ENCODE measurements at places on chromosomes 3 and 15.
A peak's percentile ranks its signal among the peaks of the same experiment; 100 is the strongest.

GRCh38 chr15:33126559-33127290 lies 67.8 kb downstream of the FMN1 start:
- peak; percentile 46 for DNase-seq

GRCh38 chr15:91867581-91868026 lies 14.1 kb downstream of the SLCO3A1 start:
- DNase-seq = no peak

DNA sequence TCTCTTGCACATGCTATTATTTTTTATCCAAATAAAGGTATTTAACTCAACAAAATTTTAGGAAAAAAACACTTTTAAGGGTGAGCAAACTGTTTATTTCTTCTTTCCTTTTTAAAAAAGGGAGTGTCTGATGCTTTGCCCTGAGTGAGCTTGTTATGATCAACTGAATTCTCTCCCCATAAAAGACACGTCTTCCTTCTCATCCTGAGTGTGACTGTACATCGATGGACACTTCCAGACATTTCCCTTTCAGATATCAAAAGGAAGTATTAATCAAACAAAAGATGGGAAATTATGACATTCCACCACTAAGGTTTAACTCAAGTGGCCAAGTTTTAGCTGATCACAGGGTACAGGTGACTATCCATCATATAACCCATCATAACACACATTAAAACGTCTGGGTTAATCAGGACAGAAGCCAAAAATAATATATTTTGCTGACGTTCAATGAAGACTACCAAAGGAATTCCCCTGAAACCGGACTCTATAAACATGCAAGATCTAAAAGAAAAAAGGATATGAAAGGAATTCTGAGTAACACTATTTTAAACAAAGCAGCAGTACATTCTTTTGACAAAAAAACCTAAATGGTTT lies 354.8 kb downstream of the MECOM start:
- DNase-seq = no peak

- no peak for DNase-seq
Measured at GRCh38 chr15:87477026-87477425, 779.5 kb downstream of the NTRK3 start.

GRCh38 chr3:150480877-150481276 lies 65.4 kb downstream of the SERP1 start:
- no peak for DNase-seq

GRCh38 chr15:92637626-92638025 lies 17.9 kb downstream of the FAM174B start:
- no peak for DNase-seq

GRCh38 chr3:47399531-47400270 lies 18.9 kb downstream of the PTPN23 start:
- DNase-seq = no peak

DNA sequence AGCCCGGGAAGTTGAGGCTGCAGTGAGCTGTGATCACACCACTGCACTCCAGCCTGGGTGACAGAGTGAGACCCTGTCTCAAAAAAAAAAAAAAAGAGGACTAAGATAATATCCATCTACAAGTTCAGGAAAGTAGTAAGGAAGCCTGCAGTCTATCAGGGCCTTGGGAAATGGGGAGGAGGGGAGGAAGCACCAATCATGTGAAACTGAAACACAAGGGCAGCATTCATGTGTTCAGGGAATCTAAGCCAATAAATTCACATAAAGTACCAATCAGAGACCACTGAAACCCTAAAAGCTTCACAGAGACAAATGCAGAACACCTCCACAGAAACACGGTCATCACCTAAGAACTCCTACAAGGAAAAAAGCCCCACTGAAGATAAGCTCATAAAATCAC lies 22.9 kb upstream of the HHATL start:
- no peak for DNase-seq

- DNase-seq = no peak
Measured at GRCh38 chr15:83913034-83913632, 259.2 kb downstream of the ADAMTSL3 start.

GRCh38 chr15:59372352-59373211 lies at the start of gene MYO1E:
MYO1E (minus strand) TSS chr15:59372871; CDS start chr15:59372500, 371 bp downstream.
- DNase-seq = peak; percentile 2

DNA sequence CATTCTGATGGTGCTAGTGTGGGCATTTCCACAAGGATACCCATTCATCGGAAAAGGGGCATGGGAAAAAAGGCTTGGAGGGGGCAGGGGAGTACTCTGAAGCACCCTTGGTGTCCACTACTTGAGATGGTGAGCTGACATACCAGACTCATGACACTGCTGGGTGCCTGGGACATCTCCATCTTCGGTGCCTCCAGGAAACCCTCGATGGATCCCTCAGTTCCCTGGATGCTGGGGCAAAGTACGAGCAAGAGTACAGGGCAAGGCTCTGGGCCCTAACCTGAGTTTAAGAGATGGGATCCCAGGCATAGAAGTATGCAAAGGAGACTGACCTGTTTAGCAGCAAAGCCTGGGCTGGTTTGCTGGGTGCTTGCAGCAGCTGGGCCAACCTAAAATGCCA lies 5.2 kb upstream of the IP6K1 start:
- no peak for DNase-seq

GRCh38 chr3:53921296-53921695 lies 29.6 kb upstream of the SELENOK start:
- DNase-seq = no peak

DNA sequence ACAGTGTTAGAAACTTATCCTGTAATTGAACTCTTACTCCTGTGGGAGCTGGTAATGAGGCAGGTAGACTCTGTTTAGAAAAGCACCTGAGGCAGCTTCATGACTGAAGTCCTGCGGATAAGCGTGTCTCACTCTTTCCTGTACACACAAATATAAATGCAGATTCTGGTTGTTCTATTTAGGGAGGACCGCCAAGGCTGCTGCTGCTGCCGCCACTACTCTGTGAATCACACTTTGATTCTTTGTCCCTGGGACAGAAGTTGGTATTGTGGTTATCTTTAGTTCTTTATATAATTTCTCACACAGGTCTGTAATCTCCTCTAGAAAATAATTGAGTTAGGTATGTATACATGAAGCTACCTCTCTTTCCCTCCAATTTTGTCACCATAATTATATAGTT lies 3.6 kb downstream of the LSAMP start:
- no peak for DNase-seq

GRCh38 chr15:94290730-94291129 lies 59.4 kb downstream of the MCTP2 start:
- DNase-seq = no peak

DNA sequence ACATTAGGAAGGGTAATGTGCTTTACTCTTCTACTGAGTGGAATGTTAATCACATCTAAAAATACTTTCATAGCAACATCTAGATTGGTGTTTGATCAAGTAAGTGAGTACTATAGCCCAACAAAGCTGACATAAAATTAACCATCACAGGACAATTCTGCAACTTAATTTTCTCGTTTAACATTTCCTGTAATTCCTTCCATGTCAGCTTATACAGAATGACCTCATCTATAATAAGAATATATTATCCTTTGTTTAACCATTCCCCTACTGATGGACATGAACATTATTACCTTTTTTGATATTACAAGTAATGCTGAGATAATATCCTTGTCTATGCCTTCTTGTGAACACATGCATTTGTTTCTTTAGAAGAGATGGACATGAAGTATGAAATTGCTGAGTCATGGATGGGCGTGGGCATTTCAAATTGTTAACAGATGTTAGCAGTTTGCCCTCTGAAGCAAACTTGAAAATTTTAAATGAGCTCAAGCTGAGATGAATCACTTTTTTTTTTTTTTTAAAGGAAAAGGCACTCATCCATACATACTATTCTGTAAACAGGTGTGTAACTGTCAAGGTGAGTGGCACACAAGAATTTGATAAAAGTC lies 85.1 kb downstream of the OXNAD1 start:
- DNase-seq = no peak

DNA sequence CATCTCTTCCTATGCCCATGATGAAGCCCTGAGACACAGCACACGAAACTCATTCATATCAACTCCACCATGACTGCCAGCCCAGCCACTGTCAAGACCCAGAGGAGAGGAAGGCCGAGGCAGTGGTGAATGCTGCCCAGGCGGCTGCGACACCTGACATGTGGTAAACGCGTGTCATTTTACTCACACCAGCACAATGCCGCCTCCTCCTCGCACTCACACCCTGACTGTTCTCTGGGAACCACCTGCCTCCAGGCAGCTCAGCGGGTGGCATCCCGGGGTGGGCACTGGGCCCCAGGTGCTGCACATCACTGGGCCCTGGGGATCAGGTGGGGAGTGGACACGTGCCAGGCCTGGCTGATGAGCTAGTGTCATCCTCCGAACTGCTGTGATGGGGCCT lies 21.5 kb downstream of the KLHL25 start:
- no peak for DNase-seq

DNA sequence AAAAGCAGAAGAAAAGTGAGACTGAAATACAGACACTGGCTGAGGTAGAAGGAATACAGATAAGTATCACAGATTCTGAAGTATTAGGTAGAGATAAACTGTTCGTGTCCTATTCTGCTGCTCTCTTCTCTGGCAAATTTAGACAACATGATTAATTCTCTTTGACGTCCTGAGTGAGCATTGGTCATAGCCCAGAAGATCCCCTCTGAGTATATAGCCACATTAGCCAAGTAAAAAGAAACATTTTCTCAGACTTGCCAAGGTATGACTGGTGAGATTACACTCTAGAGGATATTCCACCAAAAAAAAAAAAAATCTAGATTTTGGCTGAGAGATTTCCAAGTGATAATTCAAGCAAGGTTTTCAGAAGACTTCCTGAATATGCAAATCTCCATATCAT lies 111.4 kb upstream of the ALCAM start:
- no peak for DNase-seq

DNA sequence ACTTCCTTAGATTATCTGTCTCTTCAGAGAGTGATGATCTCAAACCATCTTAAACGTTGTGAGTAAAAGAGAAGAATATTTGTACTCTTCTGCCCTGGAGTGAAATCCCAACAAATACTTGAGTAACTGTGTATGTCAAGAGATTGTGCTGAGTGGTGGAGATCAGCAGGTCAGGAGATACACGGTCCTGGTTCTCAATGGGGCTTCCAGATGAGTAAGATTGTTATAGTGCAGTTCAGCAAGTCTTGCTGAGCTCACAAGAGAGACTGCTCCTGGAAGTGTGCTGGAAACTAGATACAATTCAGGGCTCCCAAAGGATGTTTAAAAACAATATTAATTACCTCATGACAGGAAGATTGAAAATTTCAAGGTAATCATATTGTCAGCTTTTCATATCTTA lies 184.3 kb downstream of the AKAP13 start:
- no peak for DNase-seq

GRCh38 chr3:193564012-193564411 lies 9.3 kb upstream of the ATP13A4 start:
- DNase-seq = no peak

Measured in stimulated activated CD8-positive, alpha-beta memory T cell treated with anti-CD3 and anti-CD28 coated beads, Interleukin-4, amount 100 ng/mL, for 24 hours (primary cell).